ENCODE measurements at places on chromosomes 5 and 9. TPM values are rescaled to one million over a fixed set of nuclear protein-coding genes. Genes with fewer than 3 reads are reported as not detected.

The C9orf153 gene
- polyA plus RNA-seq: 0.14 TPM

The SRD5A1 gene
- polyA plus RNA-seq: 14.9 TPM

The ORM2 gene
- polyA plus RNA-seq: not detected

The SLC1A3 gene
- not detected for polyA plus RNA-seq

The IRX1 gene
- not detected for polyA plus RNA-seq

The RARS1 gene
- 12.6 TPM for polyA plus RNA-seq

The CBY3 gene
- polyA plus RNA-seq: 0.64 TPM

The PCDH12 gene
- 0.29 TPM for polyA plus RNA-seq

The DDX4 gene
- polyA plus RNA-seq: not detected

The LCN15 gene
- not detected for polyA plus RNA-seq

The UBAC1 gene
- polyA plus RNA-seq: 19.5 TPM

The FGD3 gene
- polyA plus RNA-seq: 86.1 TPM

The TEX48 gene
- not detected for polyA plus RNA-seq

The OSMR gene
- not detected for polyA plus RNA-seq

The RNF183 gene
- not detected for polyA plus RNA-seq

The GLDC gene
- polyA plus RNA-seq: 1.0 TPM

The SLC45A2 gene
- polyA plus RNA-seq: not detected

Data from IgD-negative memory B cell (primary cell).